ENCODE measurements at places on chromosomes 11 and 22.

DNA sequence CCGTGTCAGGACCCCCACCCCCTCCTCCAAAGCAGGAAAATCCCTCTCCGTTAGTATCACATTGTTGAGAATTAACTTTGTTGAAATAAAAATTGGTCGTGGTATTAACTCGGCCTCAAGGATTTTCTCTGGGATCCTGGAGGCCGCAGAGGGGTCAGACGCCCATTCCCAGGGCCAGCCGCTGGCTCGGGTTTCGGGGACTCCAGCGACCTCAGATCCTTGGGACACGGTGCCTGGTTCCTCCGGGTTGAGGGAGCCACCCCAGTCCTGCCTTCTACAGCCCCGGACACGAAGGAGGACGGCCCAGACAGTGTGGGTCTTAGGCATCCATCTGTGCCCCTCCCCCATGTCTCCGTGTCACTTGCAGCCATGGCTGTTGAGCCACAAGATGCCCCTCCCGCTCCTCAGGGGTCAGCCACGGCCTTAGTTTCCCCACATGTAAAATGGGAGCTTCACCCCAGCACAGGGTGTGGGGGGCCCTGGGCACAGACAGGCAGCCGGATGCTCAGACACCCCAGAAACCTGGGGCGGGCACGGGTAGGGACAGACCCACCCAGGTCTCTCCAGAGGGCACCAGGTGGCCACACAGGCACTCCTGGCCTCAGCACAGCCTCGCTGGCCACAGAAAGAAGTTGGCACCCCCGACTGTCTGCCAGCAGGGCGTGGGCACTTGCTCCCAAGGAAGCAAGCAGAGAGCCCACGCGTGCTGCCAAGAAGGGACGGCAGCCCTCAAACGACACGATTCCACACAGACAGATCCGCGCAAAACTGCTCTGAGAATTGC is 15.5 kb downstream of the GP1BB start:
- DNase-seq, result no peak

DNA sequence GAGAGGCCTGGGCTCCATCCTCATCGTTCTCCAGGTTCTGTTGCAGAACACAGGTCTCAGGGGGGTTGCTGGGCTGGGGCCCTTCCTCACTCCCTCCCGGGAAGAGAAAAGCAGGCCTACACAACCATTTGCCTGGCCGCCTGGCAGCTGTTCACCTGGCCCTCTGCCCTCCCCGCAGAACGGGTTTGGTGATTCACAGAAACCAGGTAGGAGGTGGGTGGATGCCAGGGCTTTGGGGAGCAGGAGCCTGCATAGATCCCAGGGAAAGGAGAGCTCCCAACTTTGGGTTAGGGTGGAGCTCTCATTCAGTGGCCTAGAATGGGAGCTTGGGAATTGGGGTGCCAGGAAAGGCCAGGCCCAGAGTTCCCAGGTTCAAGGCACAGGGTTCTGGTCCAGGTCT is 995 bp downstream of the TMEM134 start:
- peak; percentile 20 for DNase-seq

- peak; percentile 64 for DNase-seq
Measured at GRCh38 chr22:19959043-19959586, 17.5 kb upstream of the TXNRD2 start.

- peak; percentile 66 for DNase-seq
Measured at GRCh38 chr11:73308003-73308960, at the start of gene ARHGEF17. TSS of gene ARHGEF17 (plus strand) at chr11:73308276. CDS start at chr11:73308639, 363 bp downstream.

DNA sequence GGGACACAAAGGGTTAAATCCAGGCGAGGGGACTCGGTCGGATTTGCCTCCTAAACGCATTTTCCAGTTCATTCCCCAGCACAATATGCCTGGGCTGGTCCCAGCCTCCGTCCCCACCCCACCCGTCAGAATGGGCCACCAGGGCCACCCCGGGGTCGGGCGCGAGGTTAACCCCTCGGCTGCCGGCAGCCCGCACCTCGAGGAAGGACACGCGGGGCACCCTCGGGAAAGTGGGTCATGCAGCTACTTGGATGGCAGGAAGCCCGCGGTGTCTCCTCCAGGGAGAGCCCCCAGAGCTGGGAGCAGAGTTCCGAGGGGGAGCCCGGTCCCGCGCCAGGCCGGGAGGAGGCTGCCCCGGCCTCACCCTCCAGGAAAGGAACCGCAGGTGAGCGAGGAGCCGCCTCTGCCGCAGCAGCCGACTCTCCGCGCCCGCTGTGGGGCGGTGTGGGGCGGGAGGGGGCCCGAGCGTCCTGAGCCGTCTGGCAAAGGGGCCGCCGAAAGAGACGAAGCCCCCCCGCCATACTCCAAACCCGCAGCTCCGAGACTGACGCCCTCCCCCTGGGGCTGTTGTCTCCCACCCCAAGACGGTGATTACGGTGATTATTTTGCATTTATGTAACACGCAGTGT is 1.4 kb downstream of the NECTIN1 start:
- DNase-seq, result no peak

GRCh38 chr11:5007561-5007960 is 12.9 kb downstream of the OR51L1 start:
- DNase-seq, result no peak

DNA sequence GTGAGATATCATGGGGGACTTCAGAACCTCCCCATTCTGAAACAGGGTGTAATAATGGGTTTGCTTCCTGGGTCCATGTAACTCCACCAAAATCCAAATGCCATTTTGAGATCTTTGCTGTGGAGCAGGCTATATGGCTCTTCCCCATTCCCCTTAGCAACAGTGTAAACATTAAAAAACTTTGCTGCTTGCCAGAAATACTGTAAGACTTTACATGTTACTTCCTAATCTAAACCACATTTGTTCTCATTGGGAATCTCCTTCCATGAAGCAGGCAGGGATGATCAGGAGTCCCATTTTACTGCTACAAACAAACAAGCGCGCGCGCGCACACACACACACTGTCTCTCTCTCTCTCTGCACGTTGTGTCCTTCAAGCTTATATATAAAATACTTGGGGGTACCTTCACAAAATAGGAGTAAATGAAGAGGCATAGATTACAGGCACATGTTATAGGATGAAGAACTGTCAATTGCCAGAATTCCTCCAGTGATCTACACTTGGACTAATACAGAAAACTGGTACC is 86.5 kb downstream of the ANO3 start:
- DNase-seq, result no peak

- peak; percentile 78 for DNase-seq
Measured at GRCh38 chr22:33909075-33909458, 11.2 kb downstream of the LARGE1 start.

- DNase-seq, result peak; percentile 80
Measured at GRCh38 chr11:10322830-10323792, 18.2 kb downstream of the ADM start.

- DNase-seq, result no peak
Measured at GRCh38 chr11:35146711-35147110, 7.7 kb downstream of the CD44 start.

DNA sequence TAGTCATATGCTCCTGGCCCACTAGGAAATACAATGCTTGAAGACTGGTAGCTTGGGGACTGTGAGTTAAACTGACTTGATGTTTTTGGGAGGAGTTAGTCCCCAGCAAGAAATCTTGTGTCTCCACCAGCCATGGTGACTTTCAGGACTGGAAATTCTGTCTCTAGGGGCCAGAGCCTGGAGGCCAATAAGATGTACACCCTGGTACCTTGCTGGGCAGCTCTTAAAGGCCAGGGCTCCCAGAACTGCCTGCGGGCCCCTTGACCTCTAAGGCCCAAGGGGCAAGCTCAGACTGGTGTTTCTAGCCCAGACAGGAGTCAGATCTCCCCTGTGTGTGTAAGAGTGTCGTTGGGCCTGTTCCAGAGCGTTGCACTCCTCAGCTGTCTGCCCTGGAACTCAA is 128.7 kb upstream of the C11orf58 start:
- no peak for DNase-seq

DNA sequence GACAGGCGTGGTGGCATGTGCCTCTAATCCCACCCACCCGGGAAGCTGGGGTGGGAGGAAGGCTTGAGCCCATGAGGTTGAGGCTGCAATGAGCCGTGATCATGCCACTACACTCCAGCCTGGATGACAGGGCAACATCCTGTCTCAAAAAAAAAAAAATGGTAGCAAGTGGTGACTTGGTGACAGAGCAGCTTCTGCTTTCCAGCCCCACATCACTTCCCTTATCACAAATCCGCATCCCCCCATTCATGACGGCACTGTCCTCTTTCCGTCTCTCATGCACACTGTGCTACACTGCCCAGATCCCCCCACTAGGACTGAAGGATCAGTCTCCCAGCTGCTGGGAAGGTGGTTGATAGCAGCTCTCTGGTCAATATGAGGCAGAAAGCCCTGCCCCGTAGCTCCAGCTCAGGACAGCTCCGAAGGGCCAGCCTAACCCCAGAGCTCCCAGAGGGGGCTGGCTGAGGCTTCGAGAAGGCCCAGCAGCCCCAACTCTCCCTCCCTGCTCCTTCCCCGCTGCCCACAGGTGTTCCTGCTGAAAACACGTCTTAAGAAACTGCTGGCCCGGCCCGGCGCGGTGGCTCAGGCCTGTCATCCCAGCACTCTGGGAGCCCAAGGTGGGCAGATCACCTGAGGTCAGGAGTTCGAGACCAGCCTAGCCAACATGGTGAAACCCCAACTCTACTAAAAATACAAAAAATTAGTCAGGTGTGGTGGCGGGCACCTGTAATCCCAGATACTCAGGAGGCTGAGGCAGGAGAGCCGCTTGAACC is 15.9 kb downstream of the PGA5 start:
- no peak for DNase-seq

DNA sequence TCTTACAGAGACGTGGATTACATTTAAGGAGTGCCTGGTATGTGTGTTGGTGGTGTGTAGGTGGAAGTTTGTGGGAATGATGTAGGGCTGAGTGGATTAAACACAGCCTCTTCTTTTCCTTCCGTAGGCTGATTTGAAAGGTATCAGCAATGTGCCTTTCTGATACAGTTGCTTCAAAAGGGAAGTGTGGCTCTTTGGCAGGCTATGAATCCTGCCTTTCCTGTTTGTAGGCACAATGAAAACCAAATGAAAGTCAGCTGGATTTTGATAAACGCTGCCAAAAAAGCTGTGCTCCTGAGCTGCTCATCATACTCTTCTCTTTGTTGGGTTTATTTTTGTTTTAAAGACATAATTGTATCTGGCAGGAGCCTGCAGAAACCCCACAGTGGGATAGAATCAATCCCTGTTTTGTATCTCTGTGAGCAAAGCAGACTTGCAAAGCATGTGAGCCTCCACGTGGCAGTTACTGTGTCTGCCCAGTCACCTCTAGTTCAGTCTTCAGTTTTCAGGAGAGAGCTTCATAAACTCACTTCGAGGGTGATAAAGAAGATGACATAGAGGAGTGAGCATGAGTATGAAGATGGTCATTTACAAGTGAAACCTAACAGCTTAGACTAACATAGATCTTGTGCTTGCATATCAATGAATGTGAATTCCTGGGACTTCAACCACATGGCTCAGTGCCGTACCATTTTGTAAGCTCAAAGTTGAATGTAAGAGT is 655.7 kb upstream of the KIRREL3 start:
- peak; percentile 20 for DNase-seq

GRCh38 chr11:14362611-14363010 is 3.6 kb upstream of the RRAS2 start:
- no peak for DNase-seq

GRCh38 chr11:121520243-121521144 is 67.7 kb upstream of the SORL1-AS1 start:
- DNase-seq, result peak; percentile 75

DNA sequence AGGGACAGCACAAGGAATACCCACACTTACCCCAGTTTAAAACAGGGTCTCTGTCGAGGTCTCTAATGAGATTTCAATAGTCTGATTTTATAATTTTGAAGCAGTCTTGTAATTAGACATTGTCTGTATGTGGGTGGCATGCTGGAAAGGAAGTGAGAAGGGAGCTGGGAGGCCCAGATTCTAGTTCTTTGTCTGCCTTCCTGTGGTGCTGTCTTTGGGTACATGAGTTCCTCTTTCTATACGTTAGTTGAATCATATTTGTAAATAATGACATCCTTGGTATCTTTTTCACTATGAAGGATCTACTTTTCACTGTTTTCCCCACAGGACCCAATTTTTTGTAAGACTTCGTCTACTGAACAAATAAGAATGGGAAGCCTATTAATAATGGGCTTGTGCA is 42.0 kb upstream of the TENM4 start:
- DNase-seq, result no peak

- DNase-seq, result no peak
Measured at GRCh38 chr11:60764879-60765278, 8.2 kb downstream of the MS4A15 start.

- DNase-seq, result no peak
Measured at GRCh38 chr22:44193535-44193891, 12.8 kb downstream of the PARVG start.

GRCh38 chr22:21710156-21710555 is 25.4 kb downstream of the YPEL1 start:
- DNase-seq, result no peak

DNA sequence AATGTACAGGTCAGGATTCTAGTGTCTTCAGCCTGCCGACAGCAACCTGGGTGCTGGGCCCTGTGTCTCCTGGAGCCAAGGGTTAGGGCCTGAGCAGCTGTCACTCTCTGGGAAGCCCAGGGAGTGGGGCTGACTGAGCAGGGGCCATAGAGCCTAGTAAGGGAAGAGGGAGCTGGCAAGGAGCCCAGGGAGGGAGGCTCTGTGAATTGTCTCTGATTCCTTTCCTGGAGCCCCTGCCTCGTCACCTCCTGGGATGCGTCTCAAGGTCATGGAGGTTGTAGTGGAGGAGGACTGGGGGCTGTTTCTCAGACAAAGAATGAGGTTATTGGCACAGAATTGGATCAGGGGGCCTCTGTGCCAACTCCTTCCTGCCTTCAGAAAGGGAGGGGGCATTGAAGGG is 11.8 kb downstream of the SOX10 start:
- no peak for DNase-seq

DNA sequence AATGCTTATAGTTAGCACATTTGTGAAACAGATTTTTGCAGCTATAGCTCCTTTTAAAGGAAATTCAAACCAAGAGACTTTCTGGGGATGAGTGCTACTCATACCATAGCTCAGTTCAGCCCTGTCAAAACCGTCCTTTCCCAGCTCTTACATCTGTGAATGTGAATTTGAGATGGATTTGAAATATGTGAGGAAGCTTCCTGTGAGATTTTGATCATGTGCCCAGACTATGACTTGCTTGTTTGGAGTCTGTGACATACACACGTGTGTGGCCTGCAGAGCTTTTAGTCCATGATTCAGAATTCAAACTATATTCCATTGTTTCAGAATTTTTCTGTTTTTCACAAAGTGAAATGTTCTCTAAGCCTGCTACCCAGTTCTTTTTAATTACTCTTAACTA is 4.4 kb upstream of the MMP1 start:
- peak; percentile 89 for DNase-seq

DNA sequence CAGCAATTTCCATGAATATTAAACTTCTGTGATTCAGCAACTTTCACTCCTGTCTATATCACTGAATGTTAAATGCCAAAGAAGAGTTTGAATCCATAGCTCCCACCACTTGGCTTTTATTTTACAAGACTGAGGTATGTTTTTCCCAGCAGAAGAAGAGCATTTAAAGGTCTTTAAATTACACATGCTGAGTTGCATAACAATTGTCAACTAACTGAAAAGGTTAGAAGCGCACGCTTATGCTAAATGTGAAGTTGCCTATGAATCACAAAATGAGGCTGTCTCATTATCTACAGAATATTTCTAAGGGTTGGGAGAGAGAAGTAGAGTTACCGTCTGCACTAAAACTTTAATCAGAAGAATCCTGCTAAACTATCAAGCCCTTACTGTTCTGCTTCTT is 1086.3 kb downstream of the FAM181B start:
- DNase-seq, result no peak
